ENCODE measurements at places on chromosomes 7 and 10.
A peak's percentile ranks its signal among the peaks of the same experiment; 100 is the strongest.

DNA sequence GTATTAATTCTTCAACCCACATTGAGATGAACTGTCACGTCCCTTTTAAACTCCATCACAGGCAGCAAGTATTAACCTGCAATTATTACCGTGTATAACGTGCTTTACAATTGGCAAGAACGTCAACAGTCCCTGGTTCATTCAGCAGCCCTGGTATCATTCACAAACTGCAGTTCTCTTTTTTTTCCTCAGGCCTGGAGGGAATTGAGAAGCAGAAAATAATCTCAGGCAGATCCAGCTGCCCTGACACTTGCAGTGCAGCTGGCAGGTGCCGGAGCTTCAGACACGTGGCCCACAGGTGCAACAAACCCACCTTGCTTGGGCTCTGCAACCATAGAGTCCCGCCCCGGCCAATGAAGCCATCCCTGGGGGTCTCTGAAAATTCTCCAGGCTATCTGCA, 137.3 kb downstream of the PLXNA4 start:
- peak; percentile 27 for DNase-seq

GRCh38 chr10:69856601-69857166, 55.0 kb downstream of the COL13A1 start:
- DNase-seq = no peak

- no peak for DNase-seq
Measured at GRCh38 chr7:52151559-52151958, 835.0 kb upstream of the COBL start.

GRCh38 chr10:126264102-126265018, 123.9 kb downstream of the ADAM12 start:
- DNase-seq = no peak

- no peak for DNase-seq
Measured at GRCh38 chr10:24240041-24240751, 31.3 kb downstream of the KIAA1217 start.

DNA sequence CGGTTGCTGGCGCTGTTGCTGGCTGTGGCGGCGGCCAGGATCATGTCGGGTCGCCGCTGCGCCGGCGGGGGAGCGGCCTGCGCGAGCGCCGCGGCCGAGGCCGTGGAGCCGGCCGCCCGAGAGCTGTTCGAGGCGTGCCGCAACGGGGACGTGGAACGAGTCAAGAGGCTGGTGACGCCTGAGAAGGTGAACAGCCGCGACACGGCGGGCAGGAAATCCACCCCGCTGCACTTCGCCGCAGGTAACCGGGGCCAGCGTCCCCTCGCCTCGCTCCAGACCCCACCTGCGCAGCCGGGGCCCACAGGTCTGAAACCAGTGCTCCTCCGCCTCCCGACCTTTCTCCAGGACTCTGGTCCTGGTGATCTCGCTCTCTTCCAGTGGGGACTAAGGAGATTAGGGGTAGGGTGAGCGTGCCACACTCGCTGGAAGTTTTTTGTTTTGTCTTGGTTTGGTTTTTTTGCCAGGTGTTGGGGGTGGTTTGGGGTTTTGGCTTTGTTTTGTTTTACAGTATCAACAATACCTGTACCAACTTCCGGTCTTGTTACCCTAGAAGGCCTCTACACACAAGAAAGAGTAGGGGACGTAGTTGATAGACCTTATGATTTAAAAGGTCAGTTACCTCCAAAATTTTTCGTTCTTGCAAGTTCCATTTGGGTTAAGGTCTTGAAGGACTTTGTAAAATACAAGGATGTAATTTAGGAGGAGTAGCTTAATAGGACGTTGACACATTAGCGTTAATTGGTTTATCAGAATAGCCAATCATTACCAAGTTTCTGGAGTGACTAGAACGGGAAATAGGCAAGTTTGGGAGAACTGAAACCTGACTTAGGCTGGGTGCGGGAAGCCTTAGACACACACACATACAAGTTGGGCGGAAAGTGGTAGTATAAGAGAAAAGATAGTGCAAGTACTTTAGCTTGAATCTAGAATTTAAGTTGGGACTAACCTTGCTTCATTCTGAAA, 704 bp downstream of the TNKS2 start:
- no peak for DNase-seq
